Kidney (tissue), 22 donors: ENCODE measurements at places on chromosomes 4 and X.

DNA sequence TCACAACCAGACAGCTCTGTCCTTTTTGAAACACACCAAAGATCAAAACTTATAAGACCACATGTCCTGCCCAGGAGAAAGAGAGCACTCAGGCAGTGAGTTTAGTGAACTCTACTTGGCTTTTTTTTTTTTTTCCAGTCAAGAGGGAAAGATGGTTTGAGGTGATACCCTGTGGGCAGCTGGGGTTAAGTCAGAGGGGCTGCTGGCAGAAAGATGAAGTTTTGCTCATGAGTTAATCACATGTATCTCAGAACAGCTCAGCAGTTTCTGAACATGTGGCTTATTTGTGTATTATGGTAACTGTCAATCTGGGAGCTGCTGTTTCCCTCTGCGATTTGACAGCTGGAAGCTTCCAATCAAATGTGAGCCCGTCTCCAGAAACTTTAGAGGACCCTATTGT lies 56.4 kb upstream of the MAP3K15 start:
- DNase-seq, result no peak

- DNase-seq, result no peak
Observed at GRCh38 chrX:49287665-49288064, 15.8 kb upstream of the GAGE10 start.

- no peak for DNase-seq
Observed at GRCh38 chrX:37818031-37818430, 29.3 kb downstream of the DYNLT3 start.

- no peak for DNase-seq
Observed at GRCh38 chrX:135973025-135973547, 702 bp downstream of the MMGT1 start.

- DNase-seq, result no peak
Observed at GRCh38 chr4:139887962-139888735, 222.5 kb downstream of the MGST2 start.

DNA sequence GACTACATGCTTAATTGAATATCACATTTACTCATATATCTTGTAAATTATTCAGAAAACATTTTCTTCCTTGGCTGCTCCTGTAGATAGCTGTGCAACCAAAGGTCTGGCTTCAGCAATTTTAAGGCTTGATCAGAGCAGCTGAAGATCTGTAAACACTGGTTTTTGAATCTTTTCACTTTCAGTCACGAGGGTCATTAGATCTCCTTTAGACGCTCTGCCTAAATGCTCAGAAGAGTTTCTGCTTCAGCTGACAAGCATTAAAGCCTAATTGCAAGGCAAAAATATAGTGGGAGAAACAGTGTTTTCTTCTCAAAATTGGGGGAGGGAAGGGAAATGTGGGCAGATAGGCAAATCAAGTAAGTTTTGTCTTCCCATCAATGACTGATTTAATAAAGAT lies 25.7 kb downstream of the TRPC5 start:
- no peak for DNase-seq

- DNase-seq, result no peak
Observed at GRCh38 chrX:45240301-45240700, 39.6 kb upstream of the DIPK2B start.

GRCh38 chr4:113979905-113980615 lies 613 bp upstream of the ARSJ start:
- no peak for DNase-seq
